ENCODE measurements at places on chromosomes 3 and 15.

DNA sequence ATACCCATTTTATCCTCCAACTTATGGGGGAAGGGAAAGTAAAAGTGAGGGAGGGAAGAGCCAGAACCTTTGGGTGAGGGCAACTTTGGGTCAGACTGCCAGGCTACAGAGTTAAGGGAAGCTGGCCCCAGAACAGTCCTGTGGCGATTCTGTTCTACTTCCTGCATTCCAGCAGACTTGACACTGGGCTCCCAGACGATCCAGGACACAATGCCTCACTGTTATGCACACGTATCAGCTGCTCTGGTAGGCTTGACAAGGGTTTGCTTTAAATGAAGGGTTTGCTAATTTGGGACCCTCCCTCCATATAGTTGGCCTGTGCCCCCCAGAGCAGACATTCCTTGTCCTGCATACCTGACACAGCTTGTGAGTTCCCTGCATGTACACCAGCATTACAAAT, 10.7 kb downstream of the GORASP1 start:
- DNase-seq = peak; percentile 47

GRCh38 chr3:72744330-72744729, 103.9 kb downstream of the SHQ1 start:
- no peak for DNase-seq

- DNase-seq = peak; percentile 16
Observed at GRCh38 chr3:108755686-108756085, 1.5 kb downstream of the RETNLB start.

DNA sequence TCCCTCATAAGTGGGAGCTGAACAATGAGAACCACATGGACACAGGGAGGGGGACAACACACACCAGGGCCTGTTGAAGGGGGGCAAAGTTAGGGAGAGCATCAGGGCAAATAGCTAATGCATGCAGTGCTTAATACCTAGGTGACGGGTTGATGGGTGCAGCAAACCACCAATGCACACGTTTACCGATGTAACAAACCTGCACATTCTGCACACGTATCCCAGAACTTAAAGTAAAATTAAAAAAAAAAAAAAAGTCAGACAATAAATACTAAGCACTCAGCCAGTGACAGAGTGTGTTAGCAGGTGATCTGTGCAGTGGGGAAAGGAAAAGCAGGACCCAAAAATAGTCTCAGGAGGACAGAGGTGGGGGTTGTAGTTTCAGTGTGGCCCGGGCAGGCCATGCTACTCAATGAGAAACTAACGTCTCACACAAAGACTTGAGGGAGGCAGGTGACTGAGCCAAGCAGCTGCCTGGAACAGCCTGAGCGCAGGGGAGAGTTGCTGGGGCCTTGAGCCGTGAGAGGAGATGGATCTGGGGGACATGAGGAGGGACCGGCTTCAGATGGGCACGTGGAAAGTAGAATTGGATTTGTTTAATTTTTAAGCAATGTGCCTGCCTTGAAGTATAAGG, 18.4 kb downstream of the ANKDD1A start:
- no peak for DNase-seq

GRCh38 chr15:66241087-66241907, 12.3 kb downstream of the MEGF11 start:
- DNase-seq = no peak

DNA sequence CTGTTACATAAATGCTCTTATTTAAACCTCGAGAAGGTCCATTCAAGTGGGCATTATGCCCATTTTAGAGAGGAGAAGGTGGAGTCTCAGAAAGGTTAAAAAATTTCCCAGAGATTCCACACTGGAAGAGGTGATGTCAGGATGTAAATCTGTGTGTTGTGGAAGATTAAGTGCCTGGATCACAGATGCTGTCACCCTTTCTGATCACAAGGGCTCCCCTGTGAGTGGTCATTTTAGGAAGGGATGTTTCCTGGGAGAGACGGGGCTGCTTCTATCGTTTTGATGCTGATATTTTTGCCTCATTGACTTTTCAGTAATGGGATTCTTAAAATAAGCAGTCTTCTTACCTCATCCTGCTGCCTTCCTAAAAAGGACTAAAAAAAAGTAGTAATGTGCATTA, 132.5 kb downstream of the CLSTN2 start:
- no peak for DNase-seq

Measured in SJCRH30 (cell line).